Suprapubic skin (tissue), 4 donors: ENCODE measurements at places on chromosomes 13 and 19. TPM values are rescaled to one million over a fixed set of nuclear protein-coding genes. Genes with fewer than 3 reads are reported as not detected.

DNA sequence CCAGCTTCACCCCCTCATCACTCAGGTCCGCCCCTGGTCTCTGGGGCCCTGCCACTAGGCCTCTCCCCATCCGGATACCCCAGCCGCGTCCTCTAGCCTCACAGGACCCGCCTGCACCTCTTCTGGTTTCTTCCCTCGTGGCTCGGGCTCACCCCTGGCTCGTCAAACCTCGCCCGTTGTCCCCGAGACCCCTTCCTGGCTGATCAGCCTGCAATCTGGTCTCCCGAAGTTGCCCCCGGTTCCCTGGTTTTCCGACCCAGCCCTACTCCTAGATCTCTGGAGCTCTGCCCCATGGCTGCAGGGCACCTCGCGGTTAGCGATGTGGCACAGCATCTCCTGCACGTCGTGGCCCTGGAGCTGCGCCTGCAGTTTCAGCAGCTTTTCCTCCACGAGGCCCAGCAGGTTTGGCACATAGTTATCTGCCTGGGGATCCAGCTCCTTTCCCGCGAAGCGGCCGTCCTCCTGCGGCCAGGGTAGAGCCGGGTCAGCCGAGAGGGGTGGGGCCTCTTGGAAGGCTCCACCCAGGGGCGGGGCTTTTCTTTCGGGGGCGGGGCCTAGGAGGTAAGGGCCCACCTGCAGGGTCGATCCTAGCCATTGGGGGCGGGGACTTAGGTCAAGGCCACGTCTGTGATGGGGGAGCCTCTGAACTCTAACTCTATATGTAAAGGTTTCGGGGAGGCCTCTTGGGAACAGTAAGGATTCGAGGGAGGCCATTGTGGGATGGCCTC lies 2.4 kb upstream of the RGL3 start:
- DNase-seq = no peak

- peak; percentile 51 for DNase-seq
These were observed 44.3 kb upstream of the F7 start for GRCh38 chr13:113061271-113061625.

GRCh38 chr19:8695911-8696310 lies 2.7 kb downstream of the ACTL9 start:
- no peak for DNase-seq

MEIOSIN gene
- total RNA-seq = not detected

FFAR1 gene
- not detected for total RNA-seq

ADAMTS10 gene
- total RNA-seq = 1.8 TPM
